ENCODE measurements at places on chromosomes 5 and 9.

DNA sequence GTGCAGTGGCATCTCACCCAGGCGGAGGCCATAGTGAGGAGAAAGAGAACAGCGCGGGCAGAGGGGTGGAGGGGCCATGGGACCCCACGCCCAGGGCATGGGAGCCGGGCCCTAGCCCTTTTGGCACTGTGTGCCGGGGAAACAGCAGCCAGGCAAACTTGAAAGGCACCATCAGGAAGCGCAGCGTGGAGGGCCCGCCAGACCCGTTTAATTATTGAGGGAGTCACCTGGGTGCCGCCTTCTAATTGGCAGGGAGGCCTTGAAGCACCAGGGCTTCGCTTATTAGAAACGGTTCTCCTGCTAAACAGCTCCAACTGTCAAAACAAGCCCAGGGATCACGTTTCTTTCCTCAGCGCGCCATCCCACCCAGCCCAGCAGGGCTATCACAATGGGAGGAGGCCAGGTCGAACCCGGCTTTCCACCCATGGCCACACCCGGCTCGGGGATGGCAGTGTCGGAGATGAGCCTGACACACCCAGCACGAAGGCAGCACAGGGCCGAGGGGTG is 104.6 kb upstream of the SARDH start:
- no peak for DNase-seq

GRCh38 chr5:169655353-169655752 is 18.3 kb downstream of the DOCK2 start:
- no peak for DNase-seq

DNA sequence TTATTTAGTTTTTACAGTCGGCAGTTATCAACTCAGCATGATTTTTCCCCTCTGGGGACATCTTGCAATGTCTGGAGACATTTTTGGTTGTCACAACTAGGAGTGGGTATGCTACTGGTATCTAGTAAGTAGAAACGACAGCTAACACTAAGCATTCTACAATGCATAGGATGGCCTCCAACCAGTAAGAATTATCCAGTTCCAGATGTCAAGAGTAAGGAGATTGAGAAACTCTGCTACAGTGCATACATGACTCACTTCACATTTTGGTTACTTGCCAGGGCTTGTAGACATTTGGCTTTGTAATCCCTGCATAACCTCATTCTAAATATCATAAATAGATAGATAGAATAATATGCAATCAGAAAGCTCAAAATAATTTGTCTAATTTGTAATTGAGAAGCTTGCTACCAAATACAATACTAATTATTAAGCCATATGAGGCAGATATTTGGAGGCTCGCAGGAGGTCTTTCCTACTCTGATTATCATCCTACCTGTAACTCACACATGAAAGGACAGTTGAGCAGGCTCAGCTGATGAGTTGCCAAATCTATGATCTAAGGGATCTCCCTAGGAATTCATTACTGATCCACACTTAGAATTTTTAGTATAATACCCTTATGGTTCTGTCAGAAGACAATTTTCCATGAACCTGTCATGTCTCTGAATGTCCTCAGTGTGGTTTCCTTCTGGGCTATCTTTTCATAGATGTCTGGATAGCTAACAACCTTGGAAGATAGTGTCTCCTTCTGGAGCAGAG is 346.9 kb upstream of the TLE4 start:
- no peak for DNase-seq

- DNase-seq: no peak
Observed at GRCh38 chr5:11104210-11104609, 343.2 kb upstream of the DAP start.

- DNase-seq: peak; percentile 87
Observed at GRCh38 chr9:124450241-124450924, at the start of gene ADGRD2. Gene ADGRD2, plus strand, starts transcription at chr9:124450451. Its CDS starts 1,216 bp downstream, at chr9:124451667.

GRCh38 chr5:98442448-98442847 is 331.0 kb upstream of the RGMB start:
- no peak for DNase-seq

DNA sequence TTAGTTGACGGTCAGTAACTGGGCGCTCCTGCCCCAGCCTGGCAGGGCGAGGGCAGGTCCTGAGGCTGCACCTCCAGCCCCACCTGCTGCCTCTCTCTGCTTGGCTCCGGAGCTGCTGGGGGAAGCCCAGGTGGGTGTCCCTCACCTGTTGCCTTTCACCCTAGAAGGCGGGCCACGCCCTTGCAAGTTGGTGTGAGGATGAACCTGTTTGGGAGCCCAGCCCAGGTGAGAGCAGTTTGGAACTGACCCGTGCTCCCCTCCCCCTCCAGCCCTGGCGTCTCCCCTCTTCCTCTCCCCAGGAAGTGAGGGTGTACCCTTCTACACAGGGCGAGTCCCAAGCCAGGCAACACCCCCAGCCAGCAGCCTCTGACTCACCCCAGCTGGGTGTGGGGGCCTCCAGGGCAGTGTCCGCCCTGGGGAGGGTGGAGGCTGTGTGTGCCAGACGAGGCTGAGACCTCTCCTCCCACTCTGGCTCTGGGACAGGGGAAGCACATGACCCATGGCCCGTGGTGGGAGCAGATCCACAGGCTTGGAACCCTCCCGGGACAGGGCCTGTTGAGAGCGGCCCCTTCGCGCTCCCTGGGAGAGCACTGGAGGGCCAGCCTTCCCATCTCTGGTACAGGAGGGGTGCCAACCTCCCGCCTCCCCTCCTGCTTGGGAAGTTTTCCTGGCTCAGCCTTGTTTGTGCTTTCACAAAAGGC is 10.4 kb downstream of the LRRC8A start:
- no peak for DNase-seq

DNA sequence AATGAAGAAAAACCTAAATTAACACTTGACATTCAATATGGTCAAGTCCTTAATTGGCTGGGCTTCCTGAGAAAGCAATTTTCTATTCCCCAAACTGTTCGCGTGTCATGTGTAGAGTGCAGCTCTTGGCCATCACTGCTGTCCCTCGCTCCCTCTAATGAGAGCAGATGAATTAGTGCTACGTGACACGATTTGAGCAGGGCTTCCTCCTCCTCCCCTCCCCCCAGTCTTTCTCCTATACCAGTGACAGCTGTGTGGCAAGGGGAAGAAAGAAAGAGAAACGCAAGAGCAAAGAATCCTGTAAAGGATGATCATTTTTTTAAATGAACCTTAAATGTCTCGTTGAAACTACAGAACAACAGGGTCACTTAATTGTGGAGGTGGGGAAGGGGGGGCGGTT is 159.6 kb downstream of the BNC2 start:
- no peak for DNase-seq

DNA sequence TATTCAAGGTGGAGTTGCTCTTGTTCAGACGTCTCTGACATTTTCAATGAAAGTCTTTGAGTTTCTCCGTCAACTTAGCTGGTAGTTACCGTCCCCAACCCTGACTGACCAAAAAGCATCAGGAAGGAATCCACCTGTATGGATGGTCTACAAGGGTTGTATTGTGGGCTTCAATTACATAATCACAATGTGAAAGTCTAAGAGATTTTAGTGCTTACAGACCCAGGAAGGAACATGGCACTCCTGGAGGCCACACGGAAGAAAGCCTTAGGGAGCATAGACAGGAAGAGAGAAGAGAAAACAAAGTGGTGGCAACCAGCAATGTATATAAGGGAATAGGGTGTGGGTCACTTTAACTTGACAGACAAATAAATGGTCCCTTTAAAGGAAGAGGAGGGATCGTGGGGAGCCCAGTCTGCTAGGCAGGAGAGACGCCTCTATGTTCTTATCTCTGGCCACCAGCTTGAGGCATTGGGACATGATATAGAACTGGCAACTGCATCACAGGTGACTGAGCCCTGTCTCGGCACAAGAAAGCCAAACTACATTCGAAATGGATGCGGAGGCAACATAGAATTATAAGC is 80.4 kb downstream of the ALDH7A1 start:
- DNase-seq: no peak

- no peak for DNase-seq
Observed at GRCh38 chr5:176959051-176959450, 47.5 kb downstream of the UIMC1 start.
